Fibroblast of mammary gland (primary cell): ENCODE measurements at places on chromosomes 12 and 14.
A peak's percentile ranks its signal among the peaks of the same experiment; 100 is the strongest.

GRCh38 chr12:32116897-32117296 lies 10.2 kb downstream of the BICD1 start:
- peak; percentile 88 for DNase-seq

GRCh38 chr12:38141239-38141638 lies 175.3 kb upstream of the ALG10B start:
- DNase-seq = no peak

DNA sequence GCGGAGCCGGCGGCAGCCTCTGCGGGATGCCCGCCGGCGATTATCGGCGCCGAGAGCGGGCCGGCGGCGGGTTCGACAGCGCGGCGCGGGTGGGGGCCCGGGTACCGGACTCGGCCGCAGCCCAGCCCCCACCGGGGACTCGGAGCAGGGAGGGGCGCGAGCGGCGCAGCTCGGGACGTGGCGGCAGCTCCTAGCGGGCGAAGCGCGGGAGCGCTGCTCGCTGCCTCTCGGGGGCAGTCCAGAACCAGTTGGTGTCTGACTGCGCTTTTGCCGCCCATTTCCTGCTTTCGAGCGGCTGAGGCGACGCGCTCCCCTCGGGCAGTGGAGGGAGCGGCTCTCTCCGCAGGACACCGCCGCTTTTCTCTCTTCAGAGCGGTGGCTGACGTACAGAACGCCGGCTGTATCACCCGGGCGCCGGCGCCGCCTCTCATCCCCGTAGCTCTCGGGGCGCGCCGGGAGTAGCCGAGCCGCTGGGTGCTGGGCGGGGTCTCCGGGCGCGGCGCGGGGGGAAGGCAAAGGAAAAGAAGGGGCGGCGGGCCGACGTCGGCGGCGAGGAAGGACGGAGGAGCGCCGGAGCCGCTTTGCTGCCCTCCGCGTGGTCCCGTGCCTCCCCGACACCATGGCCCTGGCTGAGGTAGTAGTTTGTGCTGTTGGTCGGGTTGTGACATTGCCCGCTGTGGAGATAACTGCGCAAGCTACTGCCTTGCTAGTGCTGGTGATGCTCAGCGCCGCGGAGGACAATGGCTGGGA lies 136.6 kb downstream of the MON2 start:
- peak; percentile 85 for DNase-seq

DNA sequence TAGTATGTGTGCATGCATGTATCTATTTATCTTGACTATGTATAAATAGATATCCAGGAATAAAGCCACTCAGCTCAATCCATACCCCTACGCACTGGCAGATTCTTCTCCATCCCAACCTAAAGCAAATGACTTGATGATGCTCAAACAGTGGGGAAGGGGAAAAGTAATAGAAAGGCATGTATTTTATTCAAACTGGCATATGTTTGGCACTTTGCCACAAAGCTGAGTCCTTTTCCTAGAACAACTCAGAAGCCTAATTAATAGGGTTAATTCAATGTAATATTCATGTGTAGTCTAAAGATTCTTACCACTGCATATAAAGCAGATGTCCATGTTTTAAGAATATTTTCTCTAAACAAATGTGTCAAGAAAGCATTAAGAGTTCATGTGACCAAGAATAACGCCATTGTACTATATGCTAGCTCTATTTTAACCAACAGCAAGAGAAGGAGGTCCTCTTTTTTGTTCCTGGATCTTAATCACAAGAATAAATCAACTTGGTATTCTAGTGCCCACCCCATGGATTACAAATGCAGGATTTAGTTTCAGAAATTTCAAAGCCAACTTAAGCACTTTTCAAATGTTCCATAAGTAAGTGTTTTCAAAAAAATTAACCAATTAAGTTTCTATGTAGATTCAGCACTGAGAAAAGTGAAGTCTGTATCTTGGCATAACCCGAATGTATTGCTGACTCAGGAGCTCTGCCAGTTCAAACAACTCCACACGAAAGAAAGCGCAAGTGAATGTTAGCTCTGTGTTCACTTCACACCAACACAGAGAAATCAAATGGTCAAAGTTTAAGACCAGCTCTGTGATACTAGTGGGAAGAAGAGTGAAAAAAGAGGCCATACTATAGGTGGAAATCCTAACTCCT lies 233.6 kb downstream of the MED13L start:
- no peak for DNase-seq

GRCh38 chr12:6987956-6988553 lies 17.3 kb downstream of the EMG1 start:
- DNase-seq = no peak
